ENCODE measurements at places on chromosomes 1 and 21.

DNA sequence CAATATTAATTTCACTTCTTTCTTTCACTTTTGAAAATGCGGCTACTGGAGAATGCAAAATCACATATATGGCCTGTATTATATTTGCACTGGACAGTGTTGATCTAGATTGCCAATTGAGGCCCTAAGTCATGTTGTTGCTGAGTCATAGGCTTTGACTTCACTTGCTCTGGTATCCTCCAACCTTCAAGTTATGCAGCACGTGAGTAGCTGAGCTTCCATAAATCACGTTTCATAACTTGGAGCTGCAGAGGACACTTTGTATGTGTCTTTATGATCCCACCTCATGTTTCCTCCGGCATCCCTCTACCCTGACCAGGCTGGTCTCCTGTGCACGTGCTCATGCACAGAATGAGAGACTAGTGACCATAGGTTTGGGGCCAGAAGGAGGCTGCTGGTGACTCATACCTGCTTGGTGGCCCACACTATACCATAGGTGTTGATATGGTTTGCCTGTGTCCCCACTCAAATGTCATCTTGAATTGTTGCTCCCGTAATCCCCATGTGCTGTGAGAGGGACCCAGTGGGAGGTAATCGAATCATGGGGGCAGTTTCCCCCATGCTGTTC, 103.0 kb upstream of the TSPAN2 start:
- peak; percentile 36 for DNase-seq

DNA sequence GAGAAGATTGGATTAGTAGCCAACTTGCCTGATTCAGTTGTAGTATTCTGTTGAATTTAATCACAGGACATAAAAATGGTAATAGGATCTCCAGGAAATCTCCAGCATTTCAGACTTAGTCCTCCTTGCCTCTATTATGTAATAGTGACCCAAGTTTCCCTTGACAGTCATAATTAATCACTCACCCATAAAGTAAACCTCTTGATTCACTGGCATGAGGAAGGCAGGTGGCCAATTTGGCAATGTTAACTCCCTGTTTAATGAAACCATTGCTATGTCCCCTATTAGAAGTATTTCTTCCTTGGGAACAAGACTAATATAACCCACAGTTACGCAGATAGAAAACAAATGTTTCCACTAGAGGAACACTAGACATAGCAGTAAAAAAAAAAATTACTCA, 604.8 kb upstream of the CXADR start:
- DNase-seq: no peak

DNA sequence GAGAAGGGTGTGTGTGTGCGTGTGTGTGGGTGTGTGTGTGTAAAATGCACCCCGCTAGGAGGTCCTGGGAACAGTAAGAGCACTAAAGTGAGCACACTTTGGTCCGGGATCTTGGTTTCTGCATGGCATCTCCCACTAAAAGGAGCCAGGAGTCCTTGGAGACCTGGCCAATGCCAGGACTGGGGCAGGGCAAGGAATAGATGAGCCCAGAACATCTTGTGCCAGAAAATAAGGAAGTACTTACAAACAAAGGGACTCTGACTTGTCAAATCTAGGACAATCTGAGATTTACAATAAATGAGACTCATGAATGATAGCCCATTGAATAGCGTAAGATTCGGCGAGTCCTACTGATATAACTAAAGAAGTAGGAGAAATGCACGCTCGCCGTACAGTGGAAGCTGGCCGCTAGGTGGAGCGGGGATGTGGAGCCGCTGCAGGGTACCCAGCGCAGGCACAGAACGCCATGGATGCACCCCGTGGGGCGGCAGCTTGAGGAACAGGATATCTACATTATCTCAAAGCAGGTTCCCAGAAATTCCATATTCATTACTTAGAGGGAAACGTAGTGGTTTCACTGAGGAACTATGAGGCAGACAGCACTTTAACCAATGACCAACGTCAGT, 7.1 kb downstream of the SLC37A1 start:
- no peak for DNase-seq

GRCh38 chr1:205245096-205245495, 17.4 kb downstream of the TMCC2 start:
- DNase-seq: no peak

- no peak for DNase-seq
These were observed 382.3 kb downstream of the SIPA1L2 start for GRCh38 chr1:232247669-232248068.

DNA sequence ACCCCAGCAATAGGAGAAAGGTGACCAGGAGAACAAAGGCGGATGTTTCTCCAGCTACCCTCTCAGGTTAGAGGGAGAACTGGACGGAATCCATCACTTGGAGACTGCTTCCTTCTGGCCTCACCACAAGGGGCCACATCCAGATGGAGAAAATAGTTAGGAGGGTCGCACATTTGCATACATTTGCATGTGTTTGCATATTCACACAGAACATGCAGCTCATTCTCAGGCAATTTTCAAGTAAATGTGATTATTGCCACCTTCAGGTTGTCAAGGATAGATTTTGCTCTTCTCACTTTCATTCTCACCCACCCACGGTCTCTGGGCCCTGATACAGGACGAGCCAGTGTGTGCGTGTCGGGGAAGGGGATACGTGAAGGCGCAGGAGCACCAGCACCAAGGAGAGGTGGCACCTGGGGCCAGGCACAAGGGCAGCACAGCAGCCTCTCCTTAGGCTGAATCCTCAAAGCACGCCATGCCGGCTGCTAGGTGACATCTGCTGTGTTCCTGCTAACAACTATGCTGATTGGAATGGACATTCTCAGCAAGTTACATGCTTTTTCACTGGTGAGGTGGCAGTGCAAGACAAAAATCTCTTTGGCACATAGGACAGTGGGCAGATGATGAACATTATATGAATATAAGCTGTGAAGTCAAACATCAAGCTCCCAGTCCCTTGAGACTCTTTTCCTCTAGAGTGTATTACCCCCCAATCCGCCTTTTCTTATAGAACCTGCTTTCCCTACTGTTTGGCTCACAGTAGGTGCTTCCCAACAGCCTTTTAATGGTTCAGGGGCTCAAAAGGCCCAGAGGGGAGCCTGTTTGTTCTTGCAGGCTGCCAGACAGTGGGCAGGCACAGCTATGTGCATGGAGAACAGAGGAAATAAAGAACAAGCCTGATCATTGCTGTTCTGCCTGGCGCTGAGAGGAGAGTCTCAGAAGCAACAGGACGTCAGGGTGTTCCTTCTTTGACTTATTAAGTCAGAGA, 14.3 kb downstream of the ACKR1 start:
- no peak for DNase-seq

- no peak for DNase-seq
These were observed 69.8 kb downstream of the SPSB1 start for GRCh38 chr1:9362488-9362887.

DNA sequence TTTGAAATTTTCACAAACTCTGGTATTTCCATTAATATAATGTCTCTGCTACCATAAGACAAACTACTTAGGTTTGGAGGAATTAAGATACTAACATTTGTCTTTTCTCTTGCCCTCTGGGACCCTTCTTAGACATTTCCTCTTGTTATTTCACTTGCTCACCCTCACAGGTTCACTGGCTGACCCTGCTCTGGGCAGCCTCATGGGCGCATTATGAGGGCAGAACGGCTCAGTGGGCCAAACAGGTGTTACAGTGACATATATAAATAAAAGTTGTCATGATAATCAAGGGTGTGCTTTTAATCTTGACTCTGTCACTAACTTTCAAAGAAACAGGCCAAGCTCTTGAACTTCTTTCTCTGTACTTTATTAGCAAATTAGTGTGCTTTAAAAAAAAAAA, 46.5 kb downstream of the ZNHIT6 start:
- no peak for DNase-seq

GRCh38 chr1:47938520-47938919, 58.7 kb downstream of the TRABD2B start:
- DNase-seq: no peak

- no peak for DNase-seq
These were observed 7.0 kb upstream of the HIVEP3 start for GRCh38 chr1:41925712-41926111.

DNA sequence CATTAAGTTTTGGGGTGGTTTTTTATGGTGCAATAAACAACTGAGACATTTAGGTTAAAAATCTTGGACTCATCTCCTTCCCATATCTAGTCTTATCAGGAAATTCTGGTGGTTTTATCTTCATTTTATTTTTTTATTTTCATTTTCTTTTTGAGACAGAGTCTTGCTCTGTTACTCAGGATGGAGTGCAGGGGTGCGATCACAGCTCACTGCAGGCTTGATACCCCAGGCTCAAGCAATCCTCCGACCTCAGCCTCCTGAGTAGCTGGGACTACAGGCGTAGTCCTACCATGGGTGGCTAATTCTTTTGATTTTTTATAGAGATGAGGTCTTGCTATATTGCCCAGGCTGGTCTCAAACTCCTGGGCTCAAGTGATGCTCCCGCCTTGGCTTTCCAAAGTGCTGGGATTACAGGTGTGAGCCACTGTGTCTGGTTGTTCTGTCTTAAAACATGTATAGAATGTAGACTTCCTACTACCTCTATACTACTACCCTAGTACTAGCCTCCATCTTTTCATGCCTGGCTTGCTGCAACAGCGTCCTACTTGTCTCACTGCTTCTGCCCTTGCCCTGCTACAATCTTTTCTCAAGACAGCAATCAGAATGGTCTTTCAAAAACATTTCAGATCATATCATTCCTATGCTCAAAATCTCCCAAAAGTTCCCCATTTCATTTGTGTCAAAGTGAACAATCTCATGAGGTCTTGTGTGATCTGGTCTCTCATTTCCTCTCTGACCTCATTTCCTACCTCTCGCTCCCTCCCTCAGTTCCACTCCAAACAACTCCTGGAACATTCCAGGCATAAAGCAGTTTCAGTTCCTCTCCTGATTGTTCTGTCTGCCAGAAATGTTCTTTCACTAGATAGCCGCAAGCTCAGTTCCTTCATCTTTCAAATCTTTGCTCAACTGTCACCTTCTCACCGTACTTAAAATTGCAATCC, 5.9 kb upstream of the FCGR2A start:
- DNase-seq: no peak

- DNase-seq: no peak
These were observed 6.2 kb upstream of the BMP8A start for GRCh38 chr1:39485046-39485803.

DNA sequence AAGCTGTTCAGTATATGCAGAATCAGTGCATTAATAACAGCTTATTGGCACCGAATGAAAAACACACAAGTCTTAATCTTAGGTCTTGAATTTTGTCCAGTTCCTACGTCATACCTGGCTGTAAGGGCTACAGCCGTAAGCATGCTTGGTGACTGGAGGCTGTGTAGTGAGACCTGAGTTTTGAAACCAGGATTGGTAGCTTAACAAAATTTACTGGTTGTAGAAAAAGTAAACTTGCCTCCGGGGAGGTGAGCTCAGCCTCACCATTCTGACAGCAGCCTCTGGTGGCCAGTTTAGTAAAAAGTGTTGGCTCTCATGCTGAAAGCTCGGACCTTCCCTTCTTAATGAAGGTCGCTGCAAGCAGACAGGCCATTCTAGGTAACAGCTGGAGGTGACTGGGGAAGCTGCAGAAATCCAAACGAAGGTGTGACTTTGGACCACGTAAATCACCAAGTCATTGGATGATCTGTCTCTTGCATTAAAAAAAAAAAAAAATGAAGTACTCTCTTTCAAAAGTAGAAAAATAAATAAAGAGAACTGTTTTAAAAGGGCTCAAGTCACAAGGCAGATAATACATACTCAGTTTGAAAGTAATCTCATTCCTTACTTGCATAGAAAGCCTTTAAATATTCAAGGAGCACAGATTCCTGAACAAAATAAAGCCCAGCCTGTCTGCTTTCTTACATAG, 48.9 kb downstream of the HLCS start:
- DNase-seq: peak; percentile 61

DNA sequence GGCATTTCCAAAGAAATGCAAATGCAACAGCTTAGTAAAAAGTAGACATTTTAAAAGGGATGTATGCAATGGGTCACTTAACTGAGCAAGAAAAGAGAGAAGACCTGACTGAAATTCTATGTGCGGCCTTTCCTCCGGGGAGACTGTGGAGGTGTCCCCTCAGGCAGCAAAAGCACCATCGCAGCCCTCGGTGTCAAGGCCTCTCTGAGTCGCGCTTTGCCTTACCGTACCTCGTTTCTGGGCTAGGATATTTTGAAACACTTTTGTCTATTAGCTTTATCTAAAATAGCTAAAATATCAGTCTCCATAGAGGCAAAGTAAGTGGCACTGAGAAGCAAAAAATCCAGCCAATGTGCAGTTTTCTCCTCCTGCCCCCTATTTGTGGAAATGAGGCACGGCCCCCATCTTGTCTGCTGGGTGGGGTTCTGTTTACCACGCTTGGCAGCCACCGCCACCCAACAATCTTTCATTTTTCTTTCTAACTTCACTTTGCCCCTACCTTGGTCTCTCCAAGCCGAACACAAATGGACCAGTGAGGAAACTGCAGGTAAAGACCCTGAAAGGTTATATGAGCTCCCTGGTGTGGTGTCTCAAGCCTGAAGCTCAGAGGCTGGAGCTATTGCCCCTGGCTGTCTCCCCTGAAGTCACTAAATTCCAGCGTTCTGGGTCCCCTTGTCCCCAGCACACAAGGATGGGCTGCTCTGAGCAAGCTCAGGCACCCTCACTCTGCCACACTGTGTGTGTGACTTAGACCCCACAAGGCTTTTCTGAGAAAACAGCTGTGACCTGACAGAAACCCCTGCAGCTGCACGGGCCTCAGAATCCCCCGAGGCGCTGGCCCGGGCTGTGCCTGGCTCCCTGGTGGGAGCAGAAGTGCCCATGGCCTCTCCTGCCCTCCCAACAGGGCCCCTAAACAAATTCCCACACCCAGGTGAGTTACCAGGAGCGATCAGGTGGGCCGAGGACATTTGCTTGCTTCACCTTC, 1.6 kb downstream of the CD247 start:
- DNase-seq: no peak

DNA sequence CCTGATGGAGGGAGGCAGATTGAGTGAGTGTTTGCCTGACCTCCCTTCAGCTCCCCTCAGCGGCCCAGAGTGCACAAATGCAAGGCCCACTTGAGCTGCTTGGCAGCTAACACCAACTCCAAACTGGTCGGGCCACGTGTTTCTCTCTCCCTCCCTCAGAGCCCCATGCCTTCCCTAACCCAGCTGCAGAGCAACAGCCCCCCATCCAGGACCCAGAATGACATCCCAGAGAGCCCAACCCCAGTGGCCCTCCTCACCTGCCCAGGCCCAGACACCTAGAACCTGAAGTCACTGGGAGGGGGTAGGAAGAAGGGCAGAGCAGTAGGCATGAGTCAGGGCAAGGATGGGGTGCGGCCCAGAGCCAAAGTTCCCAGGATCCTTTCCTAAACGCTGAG, 789 bp upstream of the S100A14 start:
- no peak for DNase-seq

Measured in trophoblast cell (in vitro differentiated cells and primary cell).